K562 (cell line): ENCODE measurements at places on chromosomes 5 and 9.

GRCh38 chr9:134726026-134726721 lies 84.6 kb downstream of the COL5A1 start:
- DNase-seq = no peak
- no peak overlapping the region for H3K27ac ChIP-seq
- H3K4me1 ChIP-seq = no peaks in the 10 kb centered on the region
- no peak overlapping the region for H3K4me3 ChIP-seq

GRCh38 chr5:4212981-4213819 lies 617.6 kb downstream of the IRX1 start:
- H3K36me3 ChIP-seq = no peaks in the 10 kb centered on the region
- no peak overlapping the region for H3K4me3 ChIP-seq
- H3K4me1 ChIP-seq = no peaks in the 10 kb centered on the region
- H3K27ac ChIP-seq = no peak overlapping the region
- DNase-seq = no peak

DNA sequence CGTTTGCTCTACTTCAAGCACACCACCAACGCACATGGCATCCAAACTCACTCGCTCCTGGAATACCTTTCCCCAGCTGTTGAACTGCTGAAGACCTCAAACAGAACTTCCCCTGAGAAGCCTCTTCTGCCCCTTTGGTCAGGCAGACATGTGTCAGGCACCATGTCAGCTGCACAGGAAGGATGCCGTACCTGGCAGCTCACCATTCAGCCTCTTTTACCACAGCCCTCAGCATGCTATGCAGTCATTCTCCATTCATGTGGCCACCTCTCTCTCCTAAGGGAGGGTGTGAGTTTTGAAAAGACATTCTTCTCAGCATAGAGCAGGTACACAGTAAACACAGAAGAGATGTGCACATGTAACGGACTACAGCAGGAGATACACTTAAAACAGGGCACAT lies 14.2 kb downstream of the IL4 start:
- H3K4me3 ChIP-seq = no peak overlapping the region
- H3K4me1 ChIP-seq = peaks cover 30% of the 10 kb centered on the region
- no peak overlapping the region for H3K27ac ChIP-seq
- no peaks in the 10 kb centered on the region for H3K27me3 ChIP-seq

- DNase-seq = no peak
- no peak overlapping the region for H3K27ac ChIP-seq
- H3K27me3 ChIP-seq = no peaks in the 10 kb centered on the region
- H3K36me3 ChIP-seq = no peaks in the 10 kb centered on the region
Observed at GRCh38 chr5:54695198-54695966, 177.8 kb downstream of the SNX18 start.

- no peak overlapping the region for H3K4me3 ChIP-seq
- H3K27ac ChIP-seq = no peak overlapping the region
- no peaks in the 10 kb centered on the region; the same call in 2 of the 3 replicates for H3K4me1 ChIP-seq
Observed at GRCh38 chr5:138636398-138636944, 61.3 kb upstream of the HSPA9 start.
